Activated CD4-positive, alpha-beta T cell treated with anti-CD3 and anti-CD28 coated beads for 36 hours (primary cell): ENCODE measurements at places on chromosomes 5 and 9.

- DNase-seq: no peak
Measured at GRCh38 chr5:170569101-170569500, 65.3 kb downstream of the KCNIP1 start.

DNA sequence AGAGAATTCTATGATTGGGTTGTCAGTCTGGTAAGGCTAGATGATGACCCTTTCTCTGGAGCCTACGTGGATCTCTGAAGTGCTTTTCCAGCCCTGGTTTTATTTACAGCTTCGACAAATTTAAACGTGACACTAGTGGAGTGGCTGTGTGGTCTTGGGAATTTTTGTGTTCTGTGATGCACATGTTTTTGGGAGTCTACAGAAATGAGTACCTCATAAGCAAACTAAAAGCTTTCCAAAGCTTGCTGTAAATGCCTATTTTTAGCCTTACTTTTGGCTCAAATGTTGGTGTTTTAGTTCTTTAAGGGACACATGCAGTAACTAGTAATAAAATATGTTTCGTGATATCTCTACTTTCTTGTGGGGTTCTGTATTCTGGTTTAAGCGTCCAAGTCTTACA lies 3.3 kb downstream of the LARP1 start:
- DNase-seq: no peak

- DNase-seq: no peak
Measured at GRCh38 chr5:143843461-143843860, 31.5 kb downstream of the HMHB1 start.

- no peak for DNase-seq
Measured at GRCh38 chr9:121138973-121139372, 62.7 kb downstream of the RAB14 start.
